Stimulated activated CD4-positive, alpha-beta T cell treated with anti-CD3 and anti-CD28 coated beads, Interleukin-2, amount 100 ng/mL, for 4 hours (primary cell): ENCODE measurements at places on chromosomes 16 and 17.

DNA sequence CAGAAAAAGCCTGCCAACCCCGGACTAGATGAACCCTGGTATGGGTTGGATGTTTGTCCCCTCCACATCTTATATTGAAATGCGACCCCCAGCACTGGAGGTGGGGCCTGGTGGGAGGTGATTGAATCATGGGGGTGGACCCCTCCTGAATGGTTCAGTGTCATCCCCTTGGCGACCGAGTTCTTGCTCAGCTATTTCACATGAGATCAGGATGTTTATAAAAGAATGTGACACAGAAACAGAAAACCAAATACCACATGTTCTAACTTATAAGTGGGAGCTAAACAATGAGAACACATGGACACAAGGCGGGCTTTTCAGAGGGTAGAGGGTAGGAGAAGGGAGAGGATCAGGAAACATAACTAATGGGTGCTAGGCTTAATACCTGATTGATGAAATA lies 576.0 kb upstream of the HSBP1 start:
- DNase-seq, result no peak

DNA sequence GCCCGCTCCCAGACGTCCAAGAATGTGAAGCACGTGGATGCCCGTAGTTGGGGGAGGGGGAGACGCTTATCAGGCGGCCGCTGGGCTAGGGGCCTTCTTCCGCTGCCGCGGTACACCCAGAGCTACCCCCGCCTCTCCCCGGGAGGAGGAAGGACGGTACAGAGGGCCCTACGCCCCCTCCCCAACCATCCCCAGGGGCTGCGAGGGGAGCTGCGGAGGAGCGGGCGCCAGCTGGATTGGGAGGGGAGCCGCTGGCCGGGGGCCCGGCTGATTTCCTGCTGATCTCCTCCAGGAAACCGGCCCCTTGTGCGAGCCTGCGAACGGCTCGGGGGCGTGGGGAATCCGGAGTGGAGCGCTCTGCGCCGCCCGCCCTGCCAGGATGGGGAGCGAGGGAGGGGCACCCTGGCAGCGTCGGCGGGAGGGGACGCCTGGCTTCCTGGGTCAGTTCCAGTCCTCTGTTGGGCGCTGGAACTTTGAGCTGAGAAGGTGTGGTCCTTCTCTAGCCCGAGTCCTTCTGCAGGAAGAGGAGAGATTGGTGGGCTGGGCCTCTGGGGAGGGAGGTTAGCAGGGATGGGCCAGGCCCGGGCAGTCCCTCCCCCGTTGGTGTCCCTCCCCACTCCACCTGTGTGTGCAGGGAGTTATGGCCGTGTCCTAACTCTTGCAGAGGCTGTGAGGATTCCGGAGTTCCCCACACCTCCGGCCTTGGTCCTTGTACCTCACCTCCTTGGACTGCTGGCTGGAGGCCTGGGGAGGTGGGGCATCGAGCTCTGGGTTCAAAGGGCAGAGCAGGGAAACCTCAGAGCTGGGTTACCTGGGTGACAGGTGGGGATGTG lies 19.2 kb downstream of the GJD3 start:
- DNase-seq, result no peak

- no peak for DNase-seq
Observed at GRCh38 chr16:17776888-17777287, 306.1 kb upstream of the XYLT1 start.

DNA sequence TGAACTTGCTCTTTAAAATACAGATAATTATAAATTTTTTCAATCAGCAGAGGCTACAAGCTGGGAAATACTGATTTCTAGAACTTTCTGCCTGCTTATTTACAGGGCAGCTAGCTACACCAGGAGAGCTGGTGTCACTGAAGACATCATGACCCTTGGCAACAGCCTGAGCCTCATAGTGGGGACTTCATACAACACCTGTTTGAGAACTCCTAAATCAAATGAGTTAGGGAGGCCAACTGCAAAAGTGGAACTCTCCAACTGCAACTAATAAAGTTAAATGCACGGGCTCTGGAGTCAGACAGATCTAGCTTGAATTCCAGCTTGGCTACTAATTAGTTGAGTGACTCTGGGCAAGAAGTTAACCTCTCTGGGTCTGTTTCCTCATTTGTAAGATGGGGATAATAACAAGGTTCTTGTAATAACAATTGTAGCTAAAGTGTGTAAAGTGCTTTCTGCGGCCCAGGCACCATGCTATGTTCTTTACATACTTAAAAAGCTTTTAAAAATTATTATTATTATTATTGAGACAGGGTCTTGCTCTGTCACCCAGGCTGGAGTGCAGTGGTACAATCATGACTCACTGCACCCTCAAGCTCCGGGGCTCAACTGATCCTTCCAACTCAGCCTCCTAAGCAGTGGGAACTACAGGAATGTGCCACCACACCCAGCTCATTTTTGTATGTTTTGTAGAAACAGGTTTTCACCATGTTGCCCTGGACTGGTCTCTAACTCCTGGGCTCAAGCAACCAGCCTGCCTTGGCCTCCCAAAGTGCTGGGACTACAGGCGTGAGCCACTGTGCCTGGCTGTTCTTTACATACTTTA lies 33.4 kb downstream of the VAC14 start:
- no peak for DNase-seq

DNA sequence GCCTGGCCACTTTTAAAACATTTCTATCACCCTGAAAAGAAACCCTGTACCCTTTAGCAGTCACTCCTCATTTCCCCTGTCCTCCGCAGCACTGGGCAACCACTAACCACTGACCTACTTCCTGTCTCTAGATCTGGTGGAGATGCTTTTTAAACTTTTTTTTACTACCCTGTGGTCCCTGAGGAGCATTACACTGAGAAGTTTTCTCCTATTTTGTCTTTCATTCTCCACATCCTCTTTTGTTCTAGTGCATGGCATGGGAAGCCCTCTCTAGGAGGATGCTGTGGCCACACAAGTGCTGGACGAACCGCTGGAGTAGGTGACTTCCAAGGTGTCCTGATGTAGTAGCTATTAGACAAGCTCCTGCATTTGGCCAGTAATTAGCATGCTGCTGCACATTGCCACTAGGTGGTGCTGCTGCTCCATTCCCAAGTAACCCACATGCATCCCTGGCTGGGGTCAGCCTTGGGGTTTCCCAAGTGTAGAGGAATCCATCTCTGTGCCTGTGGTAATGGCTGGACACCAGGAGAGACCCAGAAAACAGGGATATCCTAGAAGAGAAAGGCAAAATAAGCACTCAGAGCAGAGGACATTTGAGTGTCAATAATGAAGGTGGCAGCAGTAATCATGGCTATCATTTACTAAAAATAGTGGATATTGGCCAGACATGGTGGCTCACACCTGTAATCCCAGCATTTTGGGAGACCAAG lies 143.8 kb upstream of the CRHR1 start:
- DNase-seq, result peak; percentile 58

DNA sequence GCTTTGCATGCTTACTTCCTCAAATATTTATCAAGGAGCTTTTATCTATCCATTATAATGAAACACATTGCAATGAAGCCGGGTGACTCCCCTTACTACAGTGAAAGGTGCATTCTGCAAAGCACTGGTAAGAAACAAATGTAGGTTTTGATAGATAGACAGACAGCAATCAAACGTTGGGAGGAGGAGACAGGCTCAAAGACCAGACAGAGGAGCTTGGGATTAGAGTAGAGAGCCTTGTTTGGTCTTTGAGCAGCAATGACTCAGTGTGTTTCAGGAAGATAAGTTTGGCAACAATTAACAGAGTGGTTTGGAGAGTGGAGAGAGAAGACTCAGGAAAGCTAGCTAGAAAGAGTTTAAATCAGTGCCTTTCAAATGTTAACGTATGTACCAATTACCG lies 68.8 kb downstream of the ZNF18 start:
- DNase-seq, result no peak

DNA sequence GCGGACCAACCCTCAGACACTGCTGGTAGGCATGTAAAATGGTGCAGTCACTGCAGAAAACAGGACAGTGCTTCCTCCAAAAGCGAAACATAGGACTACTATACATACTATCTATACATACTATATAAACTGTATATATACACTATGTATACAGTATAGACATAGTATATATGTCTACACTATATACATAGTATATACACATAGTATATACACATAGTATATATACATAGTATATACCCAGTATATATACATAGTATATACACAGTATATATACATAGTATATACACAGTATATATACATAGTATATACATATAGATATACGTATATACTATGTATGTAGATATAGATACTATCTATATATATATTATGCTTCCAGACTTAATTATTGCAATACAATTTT lies 6.4 kb upstream of the USP36 start:
- DNase-seq, result no peak

DNA sequence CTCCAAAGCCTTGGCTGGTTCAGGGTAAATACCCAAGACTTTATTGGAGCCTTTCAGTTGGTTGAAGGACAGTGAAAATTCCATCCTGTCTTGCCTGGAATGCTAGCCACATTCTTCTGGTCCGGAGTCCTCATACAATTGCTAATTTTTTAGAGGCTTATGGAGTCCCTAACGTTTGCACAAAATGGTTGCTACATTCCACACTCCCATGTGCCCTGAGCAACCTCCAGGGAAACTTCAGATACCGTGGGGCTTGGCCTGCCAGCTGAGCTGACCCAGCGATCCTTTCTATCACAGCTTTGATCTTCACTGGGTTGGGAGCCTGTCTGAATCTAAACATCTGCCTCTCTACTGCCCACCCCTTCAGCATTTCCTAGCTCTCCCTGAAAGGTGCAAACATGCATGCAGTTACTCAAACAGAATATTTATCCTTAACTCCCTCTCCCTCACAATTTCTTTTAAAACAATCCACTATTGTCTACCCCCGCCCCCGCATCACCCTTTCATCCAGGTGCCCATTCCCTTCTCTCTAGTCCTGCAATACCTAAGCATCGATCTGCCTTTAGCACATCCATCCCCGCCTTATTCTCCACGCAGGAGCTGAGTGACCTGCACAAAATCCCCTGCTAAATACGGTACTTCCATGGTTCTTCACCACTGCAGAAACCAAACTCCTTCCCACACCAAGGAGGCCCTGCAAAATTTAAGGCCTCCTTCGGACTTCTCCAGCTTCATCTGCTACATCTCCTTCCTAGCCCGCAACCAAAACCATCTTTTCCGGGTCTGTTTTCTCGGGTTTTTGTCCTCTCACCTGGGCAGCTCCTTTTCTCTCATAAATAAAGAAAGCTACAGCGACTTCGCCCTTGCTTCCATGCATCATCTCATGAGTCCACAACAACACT lies 810 bp upstream of the GAN start:
- no peak for DNase-seq

GRCh38 chr16:11691771-11692170 lies 23.5 kb downstream of the SNN start:
- DNase-seq, result no peak

DNA sequence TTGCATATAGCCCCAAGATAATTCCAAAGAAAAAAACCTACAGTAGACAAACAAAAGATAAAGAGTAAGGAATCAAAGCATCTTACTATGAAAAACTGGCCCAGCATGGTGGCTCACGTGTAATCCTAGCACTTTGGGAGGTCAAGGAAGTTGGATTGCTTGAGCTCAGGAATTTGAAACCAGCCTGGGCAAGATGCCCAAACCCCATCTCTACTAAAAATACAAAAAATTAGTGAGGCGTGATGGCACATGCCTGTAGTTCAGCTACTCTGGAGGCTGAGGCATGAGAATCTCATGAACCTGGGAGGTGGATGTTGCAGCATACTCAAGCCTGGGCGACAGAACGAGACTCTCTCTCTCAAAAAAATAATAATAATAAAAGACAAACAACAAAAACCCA lies 764.7 kb upstream of the KIF2B start:
- DNase-seq, result no peak

GRCh38 chr16:52603015-52603414 lies 56.1 kb upstream of the TOX3 start:
- DNase-seq, result no peak

- DNase-seq, result no peak
Observed at GRCh38 chr17:38673707-38674013, 1.1 kb downstream of the EPOP start.

GRCh38 chr16:49801290-49801689 lies 54.6 kb downstream of the ZNF423 start:
- no peak for DNase-seq

- DNase-seq, result no peak
Observed at GRCh38 chr16:79213214-79213613, 387.3 kb downstream of the MAF start.

- DNase-seq, result no peak
Observed at GRCh38 chr16:67282447-67282805, 3.1 kb downstream of the PLEKHG4 start.

DNA sequence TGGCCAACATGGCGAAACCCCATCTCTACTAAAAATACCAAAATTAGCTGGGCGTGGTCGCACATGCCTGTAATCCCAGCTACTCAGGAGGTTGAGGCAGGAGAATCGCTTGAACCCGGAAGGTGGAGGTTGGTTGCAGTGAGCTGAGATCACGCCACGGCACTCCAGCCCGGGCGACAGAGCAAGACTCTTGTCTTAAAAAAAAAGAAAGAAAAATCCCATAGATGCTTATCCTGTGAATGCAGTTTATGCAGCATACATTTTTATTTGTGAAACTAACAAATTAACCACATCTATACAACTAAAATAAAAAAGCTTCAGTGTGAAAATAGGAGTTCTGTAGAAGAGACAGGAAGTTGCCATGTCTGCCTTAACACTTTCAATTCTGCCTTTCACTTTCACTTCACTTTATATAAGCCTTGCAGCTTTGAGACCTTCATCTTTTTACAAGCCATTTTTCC lies 7.1 kb downstream of the IGSF6 start:
- peak; percentile 6 for DNase-seq

DNA sequence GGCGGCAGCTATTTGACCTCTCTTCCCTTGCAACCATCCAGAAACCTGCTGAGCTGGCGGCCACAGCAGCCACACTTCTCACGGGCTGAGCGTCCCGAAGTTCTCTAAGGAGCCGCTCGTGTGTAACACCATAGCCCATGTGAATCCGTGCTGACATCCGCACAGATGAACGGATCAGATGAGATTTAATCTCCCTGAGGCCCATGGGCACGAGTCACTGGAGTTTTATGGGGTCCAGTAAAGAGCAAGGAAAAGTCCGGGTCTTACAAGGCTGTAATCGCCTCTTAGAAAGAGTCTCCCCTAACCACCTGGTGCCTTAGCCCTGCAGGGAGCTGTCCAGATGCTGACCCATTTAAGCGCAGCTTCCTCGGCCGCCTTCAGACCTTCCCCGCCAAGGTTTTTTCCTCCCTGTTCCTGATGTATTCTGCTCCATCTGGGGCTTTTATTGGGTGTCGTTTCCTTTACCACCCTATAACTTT lies 5.5 kb upstream of the CACNG5 start:
- no peak for DNase-seq

- no peak for DNase-seq
Observed at GRCh38 chr17:39617446-39618245, 9.1 kb upstream of the PPP1R1B start.
